ENCODE measurements at places on chromosomes 5 and 9. TPM values are rescaled to one million over a fixed set of nuclear protein-coding genes. Genes with fewer than 3 reads are reported as not detected.

The QRFP gene
- not detected for polyA plus RNA-seq

The ASPN gene
- 0.09 TPM for polyA plus RNA-seq

The EDIL3 gene
- 55.5 TPM for polyA plus RNA-seq

The DRD1 gene
- 0.16 TPM for polyA plus RNA-seq

The FOXD4L5 gene
- not detected for polyA plus RNA-seq

The DAB2IP gene
- 20.4 TPM for polyA plus RNA-seq

The RNF208 gene
- 1.6 TPM for polyA plus RNA-seq

The PCDHGB6 gene
- polyA plus RNA-seq, result 1.5 TPM

The BARHL1 gene
- not detected for polyA plus RNA-seq

The RIGI gene
- 4.8 TPM for polyA plus RNA-seq

- H3K4me3 ChIP-seq, result no peak overlapping the region
- H3K27ac ChIP-seq, result no peak overlapping the region
- no peak for DNase-seq
- peaks cover 7% of the 10 kb centered on the region for H3K27me3 ChIP-seq
- peaks cover 3% of the 10 kb centered on the region for H3K4me1 ChIP-seq
These were observed 38.2 kb downstream of the MRPL36 start for GRCh38 chr5:1761453-1761755.

DNA sequence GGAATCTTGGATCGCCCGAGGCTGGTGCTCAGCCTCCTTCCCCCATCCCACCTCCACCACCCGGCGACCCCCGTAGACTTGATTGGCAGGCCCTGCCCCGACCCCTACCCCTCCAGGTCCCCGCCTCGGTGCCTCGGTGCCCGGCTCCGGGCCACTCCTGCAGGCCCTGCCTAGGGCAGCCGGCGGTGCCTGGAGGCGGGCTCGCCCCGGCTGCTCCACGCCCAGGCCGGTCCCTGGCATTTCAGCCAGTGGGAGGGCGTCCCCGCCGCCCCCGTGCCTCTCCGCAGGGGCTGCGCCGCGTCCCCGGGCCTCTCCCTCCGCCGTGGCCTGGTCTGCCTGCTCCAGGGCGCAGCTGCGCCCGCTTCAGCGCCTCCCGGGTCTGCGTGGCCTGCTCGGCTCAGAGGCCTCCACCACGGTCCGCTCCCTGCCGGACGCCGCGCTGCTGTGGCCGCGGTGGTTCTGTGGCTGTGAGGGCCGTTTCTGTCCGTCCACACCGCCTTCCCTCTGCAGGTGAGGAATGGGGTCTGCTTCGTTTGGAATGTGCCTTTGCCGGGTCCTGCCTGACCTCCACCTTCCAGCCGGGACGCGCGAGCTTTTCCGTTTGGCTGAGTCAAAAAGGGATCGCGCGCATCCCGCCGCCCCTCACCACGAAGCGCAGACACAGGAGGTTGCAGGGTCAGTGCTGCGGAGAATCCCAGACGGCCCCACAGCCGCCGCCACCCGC is 48.3 kb upstream of the IRX4 start:
- no peak overlapping the region for H3K4me3 ChIP-seq
- peaks cover 11% of the 10 kb centered on the region for H3K27me3 ChIP-seq
- no peaks in the 10 kb centered on the region for H3K4me1 ChIP-seq
- H3K27ac ChIP-seq, result no peak overlapping the region
- DNase-seq, result no peak

DNA sequence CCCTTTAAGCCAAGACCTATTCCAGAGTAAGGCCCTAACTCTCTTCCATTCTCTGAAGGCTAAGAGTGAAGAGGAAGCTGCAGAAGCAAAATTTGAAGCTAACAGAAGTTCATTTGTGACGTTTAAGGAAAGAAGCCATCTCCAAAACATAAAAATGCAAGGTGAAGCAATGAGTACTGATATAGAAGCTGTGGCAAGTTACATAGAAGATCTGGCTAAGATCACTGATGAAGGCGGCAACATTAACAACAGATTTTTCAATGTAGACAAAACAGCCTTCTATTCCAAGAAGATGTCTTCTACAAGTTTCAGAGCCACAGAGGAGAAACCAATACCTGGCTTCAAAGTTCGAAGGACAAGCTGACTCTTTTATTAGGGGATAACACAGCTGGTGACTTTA is 1143.4 kb downstream of the CDH12 start:
- H3K27ac ChIP-seq, result no peak overlapping the region
- H3K4me3 ChIP-seq, result no peak overlapping the region
- DNase-seq, result no peak
- no peaks in the 10 kb centered on the region for H3K36me3 ChIP-seq
- no peaks in the 10 kb centered on the region for H3K4me1 ChIP-seq
- no peaks in the 10 kb centered on the region for H3K27me3 ChIP-seq

DNA sequence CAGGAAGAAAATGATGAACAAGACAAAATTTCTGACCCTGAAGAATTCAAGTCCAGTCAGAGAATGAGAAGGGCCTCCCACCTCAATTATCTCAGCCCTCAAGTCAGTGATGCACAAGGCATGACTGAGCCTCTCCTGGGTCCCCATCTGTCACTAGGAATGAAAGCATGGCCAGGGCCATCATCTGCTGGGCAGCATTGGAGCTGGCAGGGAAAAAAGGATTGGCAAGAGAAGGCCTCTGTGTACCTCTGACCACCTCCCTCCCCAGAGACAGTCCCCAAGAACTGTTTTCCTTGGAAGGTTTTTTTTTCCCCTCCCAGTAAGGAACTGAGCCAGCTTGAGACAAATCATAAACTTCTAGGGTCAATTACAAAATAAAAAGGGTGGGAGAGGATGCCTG is 76.7 kb downstream of the KLHL3 start:
- H3K4me3 ChIP-seq, result no peak overlapping the region
- no peaks in the 10 kb centered on the region for H3K36me3 ChIP-seq
- no peak overlapping the region for H3K27ac ChIP-seq

DNA sequence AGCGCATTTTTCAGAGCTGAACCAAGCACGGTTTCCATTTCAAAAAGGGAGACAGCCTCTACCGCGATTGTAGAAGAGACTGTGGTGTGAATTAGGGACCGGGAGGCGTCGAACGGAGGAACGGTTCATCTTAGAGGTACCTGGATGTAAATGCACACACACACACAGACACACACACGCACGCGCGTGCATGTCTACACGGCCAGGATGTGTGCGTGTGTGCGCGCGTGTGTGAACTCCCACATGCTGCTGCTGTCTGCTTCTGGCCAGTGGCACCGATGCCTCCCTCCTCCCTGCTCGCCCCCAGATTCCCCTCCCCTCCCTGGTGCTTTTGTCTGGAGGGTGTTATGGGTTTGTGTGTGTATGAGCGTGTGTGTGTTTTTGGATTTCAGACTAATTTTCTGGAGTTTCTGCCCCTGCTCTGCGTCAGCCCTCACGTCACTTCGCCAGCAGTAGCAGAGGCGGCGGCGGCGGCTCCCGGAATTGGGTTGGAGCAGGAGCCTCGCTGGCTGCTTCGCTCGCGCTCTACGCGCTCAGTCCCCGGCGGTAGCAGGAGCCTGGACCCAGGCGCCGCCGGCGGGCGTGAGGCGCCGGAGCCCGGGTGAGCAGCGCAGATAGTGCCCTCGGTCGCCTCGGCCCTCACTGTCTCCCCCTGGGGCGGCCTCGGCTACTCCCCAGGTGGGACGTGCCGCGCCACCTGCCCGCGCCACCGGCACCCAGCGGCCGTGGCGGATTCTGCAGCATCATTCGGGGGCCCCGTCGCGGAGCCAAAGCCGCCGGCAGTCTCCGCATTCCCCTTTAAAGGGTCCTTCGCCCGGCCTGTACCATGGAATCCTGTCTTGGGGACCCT is at the start of gene NTRK2:
Gene NTRK2 (plus strand): TSS at position 442 of the 850 bp plus-strand sequence. CDS start 1,020 bp downstream, outside the sequence.
- H3K27me3 ChIP-seq, result peaks cover 15% of the 10 kb centered on the region
- H3K4me1 ChIP-seq, result no peaks in the 10 kb centered on the region
- DNase-seq, result peak; percentile 2
- peak within 1 kb of the TSS; percentile 29 for H3K4me3 ChIP-seq
- no peak within 1 kb of the TSS for H3K27ac ChIP-seq
- no peaks in the 10 kb centered on the region for H3K36me3 ChIP-seq

DNA sequence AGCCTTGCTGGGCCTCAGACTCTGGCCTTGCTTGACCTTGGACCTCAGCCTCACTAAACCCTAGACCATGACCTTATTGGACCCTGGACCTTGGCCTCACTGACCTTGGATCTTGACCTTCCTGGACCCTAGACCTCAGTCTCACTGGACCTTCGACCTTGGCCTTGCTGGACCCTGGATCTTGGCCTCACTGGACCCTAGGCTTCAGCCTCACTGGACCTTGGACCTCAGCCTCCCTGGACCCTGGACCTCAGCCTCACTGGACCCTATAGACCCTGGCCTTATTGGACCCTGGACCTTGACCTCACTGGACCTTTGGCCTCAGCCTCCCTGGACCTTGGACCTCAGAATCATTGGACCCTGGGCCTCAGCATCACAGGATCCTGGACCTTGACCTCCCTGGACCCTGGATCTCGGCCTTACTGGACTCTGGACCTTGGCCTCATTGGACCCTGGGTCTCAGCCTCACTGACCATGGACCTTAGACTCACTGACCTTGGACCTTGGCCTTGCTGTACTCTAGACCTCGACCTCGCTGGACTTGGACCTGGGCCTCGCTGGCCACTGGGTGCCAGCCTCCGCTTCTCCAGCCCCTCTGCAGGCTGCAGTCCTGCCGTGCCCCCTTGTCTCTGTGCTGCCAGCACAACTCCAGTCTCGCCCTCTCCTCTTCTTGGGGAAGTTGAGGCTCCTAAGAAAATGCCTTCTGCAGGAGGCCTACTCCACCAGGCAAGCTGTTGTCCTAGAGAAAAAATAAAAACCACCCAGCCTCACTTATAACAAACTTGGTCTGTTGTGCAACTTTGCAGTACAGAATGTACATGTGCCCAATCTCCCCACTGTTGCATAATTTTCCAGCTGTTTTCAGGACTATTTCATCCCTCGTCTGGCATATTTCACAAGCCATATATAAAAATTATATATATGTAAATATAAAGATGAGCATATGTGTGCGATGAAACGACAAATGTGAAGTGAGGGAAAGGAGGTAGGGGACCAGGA is 11.0 kb upstream of the ADAMTS2 start:
- no peak overlapping the region for H3K4me3 ChIP-seq
- H3K27ac ChIP-seq, result peak overlapping the region; percentile 41
- H3K4me1 ChIP-seq, result peaks cover 10% of the 10 kb centered on the region
- no peaks in the 10 kb centered on the region for H3K27me3 ChIP-seq
- DNase-seq, result peak; percentile 59
- H3K36me3 ChIP-seq, result no peaks in the 10 kb centered on the region

GRCh38 chr9:128999581-129000206 is 28.4 kb downstream of the SH3GLB2 start:
- DNase-seq, result no peak
- H3K4me3 ChIP-seq, result no peak overlapping the region
- H3K4me1 ChIP-seq, result no peaks in the 10 kb centered on the region
- H3K36me3 ChIP-seq, result peaks cover 64% of the 10 kb centered on the region

GRCh38 chr5:64453405-64453804 is 52.4 kb upstream of the RGS7BP start:
- no peaks in the 10 kb centered on the region for H3K27me3 ChIP-seq
- DNase-seq, result no peak
- no peaks in the 10 kb centered on the region for H3K36me3 ChIP-seq
- no peak overlapping the region for H3K27ac ChIP-seq
- H3K4me1 ChIP-seq, result no peaks in the 10 kb centered on the region
- no peak overlapping the region for H3K4me3 ChIP-seq

DNA sequence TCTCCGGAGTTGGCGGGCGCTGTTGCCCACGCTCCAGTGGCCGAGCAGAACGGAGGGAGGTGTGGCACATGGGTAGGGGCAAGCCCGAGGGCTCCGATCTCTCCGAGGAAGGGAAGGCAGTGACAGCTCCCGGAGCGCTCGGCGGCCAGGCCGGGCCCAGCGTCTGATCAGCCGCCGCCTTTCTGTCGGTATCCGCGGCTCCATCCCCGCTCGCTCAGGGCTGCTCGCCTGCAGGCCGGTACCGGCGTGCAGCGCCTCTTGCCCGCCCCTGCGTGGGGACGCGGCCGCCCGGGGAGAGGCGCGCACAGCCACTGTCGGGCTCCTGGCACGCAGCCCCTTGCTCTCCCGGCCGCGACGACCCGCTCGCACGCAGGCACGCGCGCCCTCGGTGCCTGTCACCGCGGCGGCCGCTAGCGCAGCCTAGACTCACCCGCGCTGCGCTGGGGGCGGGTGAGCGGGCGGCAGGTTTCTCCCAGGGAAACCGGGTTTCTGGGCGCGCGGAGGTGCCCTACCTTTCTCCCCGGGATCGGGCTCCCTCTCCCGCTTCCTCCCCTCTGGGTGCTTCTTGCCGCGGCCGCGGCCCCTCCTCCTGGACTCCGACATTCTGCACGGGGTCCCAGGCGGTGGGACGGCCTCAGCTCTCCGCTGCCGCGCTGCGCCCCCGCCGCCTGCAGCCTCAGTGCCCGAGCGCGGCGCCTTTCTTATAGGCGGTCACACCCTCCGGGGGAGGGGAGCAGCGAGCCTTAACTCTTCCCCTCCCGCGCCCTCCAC is 108.4 kb downstream of the PSD2 start:
- H3K4me3 ChIP-seq, result no peak overlapping the region
- H3K36me3 ChIP-seq, result no peaks in the 10 kb centered on the region
- no peaks in the 10 kb centered on the region for H3K4me1 ChIP-seq
- H3K27ac ChIP-seq, result no peak overlapping the region

- no peak for DNase-seq
- no peaks in the 10 kb centered on the region for H3K4me1 ChIP-seq
- H3K36me3 ChIP-seq, result no peaks in the 10 kb centered on the region
- no peak overlapping the region for H3K27ac ChIP-seq
- no peak overlapping the region for H3K4me3 ChIP-seq
These were observed 31.5 kb upstream of the SGCD start for GRCh38 chr5:156295431-156295830.

DNA sequence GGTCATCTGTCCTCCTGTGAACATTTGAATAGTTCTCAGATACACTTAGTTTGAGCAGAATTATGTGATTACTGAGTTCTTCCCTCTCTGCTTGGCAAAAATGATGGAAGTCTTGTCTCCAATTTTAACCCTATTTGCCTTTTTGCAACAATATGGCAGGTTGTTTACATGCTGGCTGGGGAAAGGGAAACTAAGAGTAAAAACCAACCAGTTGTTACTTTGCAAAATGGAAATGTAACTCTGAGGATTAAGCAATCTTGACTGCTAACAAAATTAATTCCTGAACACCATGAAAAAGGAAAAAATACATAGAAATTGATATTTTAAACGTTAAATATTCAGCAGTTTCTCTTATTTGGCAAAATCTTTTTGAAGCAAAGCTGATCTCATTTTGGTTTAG is 11.1 kb downstream of the SIT1 start:
- no peak overlapping the region for H3K27ac ChIP-seq
- no peak for DNase-seq
- H3K4me3 ChIP-seq, result no peak overlapping the region
- H3K4me1 ChIP-seq, result no peaks in the 10 kb centered on the region
- no peaks in the 10 kb centered on the region for H3K36me3 ChIP-seq
- H3K27me3 ChIP-seq, result no peaks in the 10 kb centered on the region

- peak; percentile 84 for DNase-seq
- H3K36me3 ChIP-seq, result peaks cover 56% of the 10 kb centered on the region
- no peak overlapping the region for H3K4me3 ChIP-seq
- 0 out of 2 replicates have a peak overlapping the region, but pooled peaks have one; percentile 3 for H3K27ac ChIP-seq
- H3K27me3 ChIP-seq, result no peaks in the 10 kb centered on the region
- peaks cover 18% of the 10 kb centered on the region for H3K4me1 ChIP-seq
These were observed 74.3 kb downstream of the DCP2 start for GRCh38 chr5:113050721-113051382.

GRCh38 chr9:69171049-69171448 is 3.0 kb upstream of the TJP2 start:
- H3K4me3 ChIP-seq, result no peak overlapping the region
- no peaks in the 10 kb centered on the region for H3K27me3 ChIP-seq
- DNase-seq, result peak; percentile 86

GRCh38 chr5:10555277-10555684 is 8.6 kb upstream of the ANKRD33B start:
- H3K27ac ChIP-seq, result peak overlapping the region; percentile 4
- no peaks in the 10 kb centered on the region for H3K27me3 ChIP-seq
- no peak overlapping the region for H3K4me3 ChIP-seq
- peak; percentile 91 for DNase-seq
- no peaks in the 10 kb centered on the region for H3K36me3 ChIP-seq
- H3K4me1 ChIP-seq, result peaks cover 39% of the 10 kb centered on the region
